ENCODE measurements at places on chromosomes 6 and 20. TPM values are rescaled to one million over a fixed set of nuclear protein-coding genes. Genes with fewer than 3 reads are reported as not detected.

Gene LHFPL5
- total RNA-seq, result not detected

Gene ERMARD
- 30.3 TPM for total RNA-seq

Gene FOXQ1
- total RNA-seq, result 0.06 TPM

Gene AFDN
- 38.8 TPM for total RNA-seq

Gene APCDD1L
- 2.4 TPM for total RNA-seq

Gene FNDC11
- total RNA-seq, result 0.12 TPM
